Endothelial cell of coronary artery (primary cell): ENCODE measurements at places on chromosomes 11 and 22. TPM values are rescaled to one million over a fixed set of nuclear protein-coding genes. Genes with fewer than 3 reads are reported as not detected.

Gene TSG101
- 39.4 and 45.8 TPM in 2 replicates for total RNA-seq

Gene VPS26B
- 30.7 and 38.0 TPM in 2 replicates for total RNA-seq

Gene TAGLN
- total RNA-seq = 334 and 1,979 TPM in 2 replicates

Gene PARVA
- 21.5 and 28.0 TPM in 2 replicates for total RNA-seq

Gene ZNF215
- total RNA-seq = 5.2 and 5.4 TPM in 2 replicates

Gene PPP1CA
- 183 and 226 TPM in 2 replicates for total RNA-seq

Gene OR52I1
- not detected in 2 replicates for total RNA-seq

Gene GUCY1A2
- total RNA-seq = 0.56 and 0.99 TPM in 2 replicates

Gene SMTNL1
- not detected in 2 replicates for total RNA-seq

Gene GDPD4
- total RNA-seq = not detected in 2 replicates

Gene PYGM
- total RNA-seq = 0.36 and 0.38 TPM in 2 replicates

Gene CARD10
- 39.0 and 52.6 TPM in 2 replicates for total RNA-seq

Gene ARHGAP8
- total RNA-seq = not detected in 2 replicates

Gene GLYAT
- not detected in 2 replicates for total RNA-seq

Gene CD248
- under 0.01 and 1.1 TPM in 2 replicates for total RNA-seq

Gene NCAM1
- total RNA-seq = 0.09 and 0.45 TPM in 2 replicates

Gene CPT1B
- 2.2 and 6.6 TPM in 2 replicates for total RNA-seq

Gene TMEM132A
- total RNA-seq = 74.9 and 87.1 TPM in 2 replicates

Gene GSTT2B
- total RNA-seq = 3.8 and 5.1 TPM in 2 replicates

Gene MRGPRX3
- 0.09 TPM in 1 of 2 replicates, not detected in the other for total RNA-seq

Gene C11orf91
- total RNA-seq = 0.38 and 0.54 TPM in 2 replicates

Gene C22orf23
- total RNA-seq = 0.19 and 0.27 TPM in 2 replicates

Gene MFNG
- 73.4 and 104 TPM in 2 replicates for total RNA-seq

Gene OR6T1
- not detected in 2 replicates for total RNA-seq

Gene DGCR6
- 0.66 and 0.90 TPM in 2 replicates for total RNA-seq

Gene CBLIF
- total RNA-seq = not detected in 2 replicates

Gene OR51E1
- total RNA-seq = not detected in 2 replicates

Gene TTLL1
- total RNA-seq = 10.9 and 11.7 TPM in 2 replicates

Gene MMP11
- total RNA-seq = 8.0 and 8.6 TPM in 2 replicates

Gene LARGE2
- total RNA-seq = under 0.01 and 0.09 TPM in 2 replicates

Gene SESN3
- total RNA-seq = 2.4 and 4.0 TPM in 2 replicates

Gene RTCB
- 158 and 189 TPM in 2 replicates for total RNA-seq

Gene TP53AIP1
- total RNA-seq = not detected in 2 replicates

Gene LMO1
- not detected in 2 replicates for total RNA-seq

Gene ADORA2A
- total RNA-seq = 37.6 and 91.5 TPM in 2 replicates

Gene MEI1
- total RNA-seq = 0.56 and 0.81 TPM in 2 replicates

Gene SIK2
- 4.4 and 7.8 TPM in 2 replicates for total RNA-seq

Gene OR52E4
- total RNA-seq = not detected in 2 replicates

Gene RIN1
- total RNA-seq = 5.9 and 8.3 TPM in 2 replicates

Gene SAA4
- total RNA-seq = not detected in 2 replicates

Gene CHRM1
- not detected in 2 replicates for total RNA-seq

Gene LINC01488
- total RNA-seq = not detected in 2 replicates

Gene FAM118B
- total RNA-seq = 26.5 and 27.4 TPM in 2 replicates

Gene GAB4
- under 0.01 TPM in 1 of 2 replicates, not detected in the other for total RNA-seq

Gene CACNA1I
- not detected in 2 replicates for total RNA-seq

Gene NOX4
- 19.8 and 27.5 TPM in 2 replicates for total RNA-seq

Gene SCO2
- total RNA-seq = 2.2 and 2.3 TPM in 2 replicates

Gene VPREB1
- total RNA-seq = not detected in 2 replicates

Gene PSMA1
- 172 and 196 TPM in 2 replicates for total RNA-seq

Gene TSGA10IP
- total RNA-seq = under 0.01 TPM in 1 of 2 replicates, not detected in the other

Gene ATP5MG
- 131 and 166 TPM in 2 replicates for total RNA-seq

Gene OR51B4
- not detected in 2 replicates for total RNA-seq

Gene TNNI2
- not detected in 2 replicates for total RNA-seq

Gene IFITM2
- 29.3 and 48.9 TPM in 2 replicates for total RNA-seq

Gene KRTAP5-10
- not detected in 2 replicates for total RNA-seq

Gene TENM4
- under 0.01 TPM in 2 replicates for total RNA-seq

Gene OR8G5
- not detected in 2 replicates for total RNA-seq

Gene TRIM48
- total RNA-seq = not detected in 2 replicates
